Activated T-cell treated with anti-CD3 and anti-CD28 coated beads, Interleukin-2, amount 50 U/mL, for 72 hours (primary cell): ENCODE measurements at places on chromosomes 1 and 21.

GRCh38 chr1:240030236-240030635 lies 61.4 kb upstream of the FMN2 start:
- no peak for DNase-seq
- no peaks in the 10 kb centered on the region for H3K36me3 ChIP-seq
- H3K27me3 ChIP-seq: no peaks in the 10 kb centered on the region
- H3K4me1 ChIP-seq: no peaks in the 10 kb centered on the region
- no peak overlapping the region for H3K27ac ChIP-seq

DNA sequence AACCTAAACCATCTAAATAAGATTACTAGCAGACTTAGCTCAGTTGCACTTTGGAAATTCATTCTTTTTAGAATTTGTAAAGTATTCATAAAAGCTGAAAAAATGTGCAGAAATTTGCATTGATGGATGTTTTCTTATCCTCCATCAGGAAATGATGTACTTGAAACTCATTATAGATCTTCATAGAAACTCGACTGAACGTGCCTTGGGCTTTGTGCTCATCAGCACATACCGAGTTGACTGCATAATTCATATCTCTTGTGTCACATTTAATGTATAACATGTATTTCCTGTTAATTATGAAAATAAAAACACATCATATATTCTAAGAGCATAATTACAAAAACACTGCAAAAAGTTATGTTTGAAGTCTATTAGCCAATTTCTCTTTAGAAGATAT lies 290.9 kb upstream of the NR5A2 start:
- no peaks in the 10 kb centered on the region for H3K4me1 ChIP-seq
- no peak overlapping the region for H3K4me3 ChIP-seq
- H3K27me3 ChIP-seq: peaks cover 5% of the 10 kb centered on the region
- no peak overlapping the region for H3K27ac ChIP-seq
- DNase-seq: no peak
- H3K36me3 ChIP-seq: no peaks in the 10 kb centered on the region

DNA sequence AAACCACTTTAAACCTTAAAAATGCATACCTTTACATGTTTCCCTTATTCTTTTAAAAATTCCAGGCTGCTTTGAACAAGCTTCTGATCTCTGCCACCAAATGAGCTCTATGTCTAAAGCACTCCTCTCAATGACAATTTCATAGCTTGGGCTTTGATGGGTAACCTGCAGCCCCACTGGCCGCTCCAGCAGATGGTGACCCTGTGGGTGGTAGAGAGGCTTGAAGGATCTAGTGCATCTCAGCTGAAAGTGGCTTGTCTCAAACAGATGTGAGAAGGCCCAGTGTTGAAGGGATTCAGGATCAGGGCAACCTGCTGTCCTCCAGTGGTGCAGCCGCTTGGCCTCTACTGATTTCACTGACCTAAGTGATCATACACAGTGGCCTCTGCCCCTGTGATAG lies 84.7 kb upstream of the IRF2BP2 start:
- DNase-seq: no peak
- no peak overlapping the region for H3K4me3 ChIP-seq
- H3K27ac ChIP-seq: no peak overlapping the region

- H3K4me3 ChIP-seq: peak overlapping the region; percentile 79
- peak; percentile 88 for DNase-seq
- H3K36me3 ChIP-seq: no peaks in the 10 kb centered on the region
- H3K27ac ChIP-seq: peak overlapping the region; percentile 56
Observed at GRCh38 chr1:11650331-11650991, 3.8 kb downstream of the FBXO2 start.

DNA sequence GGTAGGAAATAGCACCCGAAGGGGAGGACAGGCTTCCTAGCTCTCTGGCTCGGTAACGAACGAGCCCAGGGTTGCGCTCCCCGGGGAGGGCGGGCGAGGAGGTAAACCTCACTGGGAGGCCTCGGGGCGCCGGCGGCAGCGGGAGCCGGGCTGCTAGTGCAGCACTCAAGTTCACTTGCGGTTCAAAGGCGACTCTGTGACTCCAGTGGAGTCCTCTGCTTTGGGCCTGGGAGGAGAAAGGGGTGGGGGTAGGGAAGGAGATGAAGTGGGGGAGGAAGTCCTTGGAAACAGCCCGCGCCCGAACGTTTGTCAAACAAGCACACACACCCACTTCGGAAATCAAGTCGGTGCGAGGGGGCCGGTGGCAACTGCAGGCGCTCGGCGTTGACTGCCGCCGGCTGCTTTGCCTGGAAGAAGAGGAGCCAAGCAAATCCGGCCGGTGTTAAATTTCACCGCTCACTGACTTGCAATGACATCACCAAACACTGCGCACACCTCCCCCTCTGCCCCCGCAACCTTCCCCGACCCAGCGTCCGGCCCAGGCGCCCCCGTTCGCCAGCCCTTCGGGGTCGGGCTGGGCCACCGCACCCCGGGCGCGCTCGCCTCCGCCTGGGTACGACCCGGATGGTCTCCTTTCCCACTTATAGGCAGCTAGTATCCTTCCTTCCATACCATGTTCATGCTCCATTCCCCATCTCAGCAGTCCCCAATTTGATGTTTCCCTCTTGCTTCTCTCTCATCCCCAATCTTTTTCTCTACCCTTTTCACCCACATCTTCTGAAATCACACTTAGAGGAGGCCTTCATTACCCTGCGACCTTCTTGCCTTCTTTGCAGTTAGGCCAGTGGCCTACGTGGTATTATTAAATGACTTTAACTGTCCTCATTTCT lies at the start of gene COL24A1:
TSS of gene COL24A1 (minus strand) at position 207 of the 890 bp plus-strand sequence. CDS start 376 bp downstream, outside the sequence.
- no peak for DNase-seq
- peaks cover 44% of the 10 kb centered on the region for H3K27me3 ChIP-seq
- peak within 1 kb of the TSS; percentile 67 for H3K4me3 ChIP-seq
- no peaks in the 10 kb centered on the region for H3K36me3 ChIP-seq
- no peak within 1 kb of the TSS for H3K27ac ChIP-seq

- H3K4me3 ChIP-seq: no peak overlapping the region
- H3K27ac ChIP-seq: no peak overlapping the region
- H3K36me3 ChIP-seq: no peaks in the 10 kb centered on the region
- no peak for DNase-seq
Observed at GRCh38 chr1:232439011-232439410, 190.9 kb downstream of the SIPA1L2 start.

DNA sequence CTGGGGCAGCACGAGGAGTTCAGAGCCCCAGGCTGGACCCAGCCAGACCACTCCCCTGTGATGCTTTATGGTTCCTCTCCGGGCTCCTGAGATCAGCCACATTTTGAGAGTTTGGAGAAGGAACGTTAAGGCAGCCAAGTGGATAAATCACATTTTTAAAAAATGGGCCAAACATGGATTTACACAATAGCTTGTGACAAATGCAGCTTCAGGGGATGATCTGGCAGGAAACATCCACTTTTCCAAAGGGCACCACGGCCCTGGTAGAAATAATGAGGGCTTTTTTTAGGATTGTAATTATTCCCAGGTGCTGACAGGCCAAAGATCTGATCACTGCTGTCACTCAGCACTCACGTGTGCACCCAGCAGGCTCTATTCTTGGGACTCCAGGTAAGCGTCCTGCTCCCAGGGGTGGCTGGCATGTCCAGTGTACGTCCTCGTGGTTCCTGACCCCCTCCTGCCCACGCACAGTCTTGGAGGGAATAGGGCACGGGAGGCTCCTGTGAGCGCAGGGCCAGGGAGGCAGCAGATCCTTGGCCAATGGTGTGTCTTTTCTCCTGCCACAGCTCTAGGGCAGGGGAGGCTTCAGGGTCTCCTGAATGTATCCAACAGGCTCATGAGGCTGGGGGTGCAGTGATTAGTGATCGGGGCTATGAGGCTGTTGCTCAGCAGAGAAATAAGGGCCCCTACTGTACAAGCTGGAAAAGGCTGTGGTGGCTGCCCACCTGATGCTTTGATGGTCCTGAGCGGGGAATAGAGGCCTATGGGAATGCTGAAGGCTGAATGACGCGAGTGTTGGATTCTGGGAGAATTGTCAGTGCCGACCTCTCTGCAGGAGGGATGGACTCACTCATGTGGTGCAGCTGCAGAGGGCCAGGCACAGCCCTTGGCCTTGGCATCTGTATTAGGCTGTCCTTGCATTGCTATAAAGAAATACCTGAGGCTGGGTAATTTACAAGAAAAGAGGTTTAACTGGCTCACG lies 415.7 kb downstream of the PTPRU start:
- H3K27ac ChIP-seq: no peak overlapping the region
- DNase-seq: no peak
- H3K4me3 ChIP-seq: no peak overlapping the region
- H3K4me1 ChIP-seq: no peaks in the 10 kb centered on the region

- DNase-seq: no peak
- no peaks in the 10 kb centered on the region for H3K27me3 ChIP-seq
- H3K4me1 ChIP-seq: peaks cover 2% of the 10 kb centered on the region
- no peak overlapping the region for H3K27ac ChIP-seq
- no peak overlapping the region for H3K4me3 ChIP-seq
Observed at GRCh38 chr1:239507826-239508225, 121.5 kb downstream of the CHRM3 start.
